ENCODE measurements at places on chromosomes 5 and 9. TPM values are rescaled to one million over a fixed set of nuclear protein-coding genes. Genes with fewer than 3 reads are reported as not detected.

FAM153A gene
- total RNA-seq = 14.2 TPM

NUTM2F gene
- not detected for total RNA-seq

CDH12 gene
- 10.8 TPM for total RNA-seq

IFNK gene
- not detected for total RNA-seq

NLN gene
- 4.3 TPM for total RNA-seq

KIF4B gene
- total RNA-seq = 0.09 TPM

KCNV2 gene
- not detected for total RNA-seq

ABHD17B gene
- total RNA-seq = 13.3 TPM

SELENOP gene
- total RNA-seq = 724 TPM

CTXN3 gene
- not detected for total RNA-seq

LCN9 gene
- not detected for total RNA-seq

TAS2R1 gene
- not detected for total RNA-seq

MLANA gene
- not detected for total RNA-seq

SPINK7 gene
- 0.44 TPM for total RNA-seq

DRD1 gene
- total RNA-seq = 0.24 TPM

FAM169A gene
- 7.1 TPM for total RNA-seq

NTRK2 gene
- 1.8 TPM for total RNA-seq

BTNL8 gene
- total RNA-seq = 0.96 TPM

SH3PXD2B gene
- 73.2 TPM for total RNA-seq

SLC45A2 gene
- not detected for total RNA-seq

SHOC1 gene
- 0.11 TPM for total RNA-seq

DNM1 gene
- total RNA-seq = 12.3 TPM

SH3GL2 gene
- not detected for total RNA-seq

GPSM1 gene
- total RNA-seq = 10.5 TPM

TPPP gene
- total RNA-seq = 9.1 TPM

IL5 gene
- total RNA-seq = not detected

HCN1 gene
- 1.4 TPM for total RNA-seq

MAN1B1 gene
- 59.4 TPM for total RNA-seq

SOX30 gene
- not detected for total RNA-seq

PCAT7 gene
- total RNA-seq = not detected

TCERG1 gene
- total RNA-seq = 31.3 TPM

NUDT2 gene
- total RNA-seq = 40.6 TPM

BHMT gene
- total RNA-seq = 0.57 TPM

SAPCD2 gene
- total RNA-seq = 1.5 TPM

GABRA6 gene
- not detected for total RNA-seq

SLC6A18 gene
- not detected for total RNA-seq

PCDHGC5 gene
- total RNA-seq = 3.5 TPM

BTNL3 gene
- not detected for total RNA-seq

GRXCR2 gene
- total RNA-seq = not detected

TEX48 gene
- not detected for total RNA-seq

ZNF483 gene
- total RNA-seq = 22.4 TPM

BNC2 gene
- 6.3 TPM for total RNA-seq

AGXT2 gene
- total RNA-seq = not detected

CHSY3 gene
- total RNA-seq = 0.54 TPM

GLRA1 gene
- total RNA-seq = not detected

OTULINL gene
- total RNA-seq = 10.5 TPM

PCDHGB4 gene
- total RNA-seq = 3.3 TPM
